Posterior cingulate gyrus (tissue), 11 donors: ENCODE measurements at places on chromosomes 4 and X.

DNA sequence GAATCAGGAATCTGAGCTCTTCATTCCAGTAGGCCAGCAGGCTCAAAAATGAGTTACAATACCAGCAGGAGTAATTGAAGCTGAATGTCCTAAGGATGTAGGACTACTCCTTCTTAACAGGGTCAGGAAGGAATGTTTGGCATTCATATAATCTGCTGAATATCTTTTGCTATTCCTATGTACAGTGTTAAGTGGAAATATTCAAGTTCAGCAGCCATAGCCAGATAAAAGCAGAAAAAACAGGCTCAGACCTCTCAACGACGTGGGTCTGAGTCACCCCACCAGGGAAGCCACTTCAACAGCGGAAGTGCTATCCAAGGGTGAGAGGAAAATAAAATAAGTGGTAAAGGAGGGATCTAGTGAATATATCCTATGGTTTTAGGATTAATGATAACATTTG is 577.0 kb downstream of the SPOCK3 start:
- DNase-seq: no peak

DNA sequence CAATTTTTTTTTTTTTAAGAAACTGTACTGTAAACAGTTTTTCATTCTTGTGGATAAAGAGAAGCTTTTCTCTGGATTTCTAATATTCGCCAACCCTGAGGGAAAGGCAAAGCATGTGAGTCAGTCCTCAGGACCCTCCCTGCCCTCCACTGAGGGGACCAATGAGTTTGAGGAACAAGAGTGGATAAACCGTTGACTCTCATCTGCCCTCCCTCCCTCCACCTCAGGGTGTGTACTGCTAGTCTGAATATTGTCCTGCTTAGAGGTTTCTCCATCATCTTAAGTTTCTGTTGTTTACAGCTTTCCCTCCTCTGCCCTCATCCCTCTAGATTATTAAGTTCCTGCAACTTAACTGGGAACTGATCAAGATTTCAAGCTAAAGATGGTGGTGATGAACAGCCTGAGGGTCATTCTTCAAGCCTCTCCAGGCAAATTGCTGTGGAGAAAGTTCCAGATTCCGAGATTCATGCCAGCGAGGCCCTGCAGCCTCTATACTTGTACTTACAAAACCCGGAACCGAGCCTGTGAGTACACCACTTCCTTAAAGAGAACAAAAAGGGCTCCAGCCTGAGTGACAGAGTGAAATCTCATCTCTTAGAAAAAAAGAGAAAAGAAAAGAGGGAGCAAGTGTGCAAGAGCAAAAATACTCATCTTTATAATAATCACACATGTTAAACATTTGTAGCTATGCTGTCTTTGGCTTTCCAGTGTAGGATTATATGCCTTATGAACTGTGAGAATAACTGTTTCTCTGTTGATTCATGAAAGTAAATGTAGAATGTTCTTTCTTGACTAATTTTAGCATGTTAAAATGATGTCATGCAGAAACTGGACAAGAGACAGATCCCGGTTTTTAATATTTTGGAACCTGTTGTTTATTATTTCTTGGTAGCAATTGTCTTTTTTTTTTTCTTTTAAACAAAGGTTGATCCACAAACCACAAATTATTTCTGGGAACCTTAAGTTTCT is 11.9 kb downstream of the CA5B start:
- no peak for DNase-seq

DNA sequence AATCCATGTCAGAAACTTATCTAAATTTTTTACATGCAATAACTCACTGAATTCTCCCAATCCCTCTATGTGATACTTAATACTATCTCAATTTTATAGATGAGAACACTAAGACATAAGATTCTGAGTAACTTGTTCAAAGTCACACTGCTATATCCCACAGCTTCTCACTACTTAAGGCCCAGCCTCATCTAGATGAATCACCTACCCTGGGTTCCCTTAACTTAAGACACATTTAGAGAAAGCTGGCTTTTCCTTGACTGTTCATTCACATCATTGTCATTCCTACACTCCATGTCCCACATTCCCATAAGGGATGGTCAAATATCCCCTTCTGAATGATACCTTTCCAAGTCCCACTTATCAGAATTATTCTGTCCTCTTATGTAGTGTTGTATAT is 21.0 kb downstream of the TNIP3 start:
- no peak for DNase-seq

DNA sequence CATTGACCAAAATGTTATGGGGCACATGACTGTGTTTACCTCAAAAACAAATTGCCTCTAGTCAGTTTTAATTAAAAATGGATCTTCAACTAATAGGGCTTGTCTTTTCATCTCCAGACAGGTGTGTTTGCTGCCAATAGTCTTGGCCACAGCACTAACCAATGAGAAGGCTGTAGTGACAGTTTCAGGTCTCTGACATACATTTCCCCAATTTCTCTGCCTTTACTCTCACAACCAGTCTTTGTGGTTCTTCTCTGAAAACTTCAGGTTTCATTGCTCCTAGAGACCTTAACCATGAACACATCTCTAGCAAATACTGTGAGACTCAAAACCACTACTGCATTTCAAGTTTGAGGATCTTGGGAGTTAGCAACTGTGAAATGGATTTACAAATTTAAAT is 3.5 kb upstream of the EDNRA start:
- DNase-seq: no peak

DNA sequence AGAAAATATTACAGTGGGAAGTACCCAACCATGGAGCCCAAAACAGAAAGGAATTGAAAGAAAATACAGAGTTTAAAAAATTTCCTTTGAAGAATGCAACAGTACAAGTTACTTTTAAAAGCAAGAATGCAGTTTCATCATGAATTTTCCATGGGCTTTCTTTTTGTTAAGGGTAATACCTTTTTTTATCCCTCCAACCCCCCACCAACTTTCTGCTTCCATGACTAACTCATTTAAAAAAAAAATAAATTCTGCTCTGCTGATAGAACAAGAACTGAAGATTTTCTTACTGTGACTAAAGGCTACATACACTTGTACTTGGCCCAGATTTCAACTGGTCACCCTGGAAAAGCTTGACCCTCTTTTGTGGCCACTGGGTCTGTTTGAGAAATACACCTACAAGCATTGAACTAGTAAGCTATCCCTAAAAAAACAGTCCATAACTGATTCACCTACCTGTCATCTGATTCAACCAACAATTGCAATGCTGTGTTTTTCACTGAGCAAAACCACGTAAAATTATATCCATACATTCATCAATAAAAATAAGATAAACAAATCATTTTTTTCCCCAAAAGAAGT is 214.2 kb downstream of the NSUN7 start:
- DNase-seq: no peak

DNA sequence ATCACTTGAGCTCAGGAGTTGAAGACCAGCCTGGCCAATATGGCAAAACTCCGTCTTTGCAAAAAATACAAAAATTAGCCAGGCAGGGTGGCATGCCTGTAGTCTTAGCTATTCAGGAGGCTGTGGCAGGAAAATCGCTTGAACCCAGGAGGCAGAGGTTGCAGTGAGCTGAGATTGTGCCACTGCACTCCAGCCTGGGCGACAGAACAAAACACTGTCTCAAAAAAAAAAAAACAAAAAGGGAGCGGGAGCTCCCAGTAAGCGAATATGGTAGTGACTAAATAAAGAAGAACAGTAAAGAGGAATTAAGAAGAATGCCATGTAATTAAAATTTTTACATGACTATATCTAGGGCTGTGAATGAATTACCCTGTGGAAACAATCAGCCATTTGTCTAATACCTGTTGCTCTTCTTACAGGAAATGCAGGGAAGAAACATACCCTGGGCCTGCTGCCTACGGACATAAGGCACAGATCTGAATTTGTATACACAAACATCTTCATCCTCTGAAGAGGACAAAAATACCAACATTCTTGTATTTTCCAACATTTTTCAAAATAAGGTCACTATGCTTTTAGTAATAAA is 11.4 kb downstream of the WDFY3 start:
- no peak for DNase-seq

DNA sequence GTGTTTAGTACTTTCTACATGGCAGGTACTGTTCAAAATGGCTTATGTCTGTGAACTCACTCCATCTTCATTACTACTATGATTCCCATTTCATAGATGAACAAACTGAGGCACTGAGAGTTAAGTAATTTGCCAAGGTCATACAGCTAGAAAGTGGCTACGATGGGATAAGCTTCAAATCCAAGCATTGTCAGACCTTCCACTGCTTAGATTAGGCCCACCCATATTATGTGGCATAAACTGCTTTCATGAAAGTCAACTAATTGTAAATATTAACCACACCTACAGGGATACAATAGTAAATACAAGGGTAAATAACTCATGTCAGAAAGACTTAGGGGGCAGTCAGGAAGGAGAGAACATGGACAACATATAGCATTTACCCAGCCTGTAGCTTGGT is 68.8 kb downstream of the SLITRK2 start:
- no peak for DNase-seq
